HuH-7 (cell line): ENCODE measurements at places on chromosomes 12 and 14.

DNA sequence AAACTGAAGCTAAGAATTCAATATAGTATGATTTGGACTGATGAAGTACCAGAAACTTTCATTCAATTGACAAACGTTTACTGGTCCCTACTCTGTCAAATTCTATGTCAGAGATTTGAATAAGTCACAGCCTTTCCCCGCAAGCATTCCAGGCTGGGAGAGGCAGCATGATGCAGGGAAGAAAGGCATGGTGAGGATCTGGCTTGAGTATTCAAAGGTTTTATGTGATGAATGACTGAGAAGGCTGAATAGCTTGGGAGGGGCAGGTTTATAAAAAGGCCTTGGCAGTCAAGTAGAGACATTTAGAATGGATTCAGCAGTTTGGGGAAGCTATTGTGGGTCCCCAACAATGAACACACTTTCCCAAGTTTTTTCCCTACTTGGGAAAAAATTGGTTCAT, 431.8 kb downstream of the DPF3 start:
- DNase-seq: no peak

- no peak for DNase-seq
Measured at GRCh38 chr14:35122696-35123387, 490 bp downstream of the PRORP start.

GRCh38 chr12:66915306-66915904, 236.5 kb upstream of the GRIP1 start:
- DNase-seq: no peak

GRCh38 chr14:67269298-67270060, 28.2 kb downstream of the PALS1 start:
- DNase-seq: no peak

GRCh38 chr12:44875954-44876543, at the start of gene NELL2:
Gene NELL2 (minus strand): TSS chr12:44876315. CDS start chr12:44875869, 446 bp downstream.
- peak; percentile 55 for DNase-seq

DNA sequence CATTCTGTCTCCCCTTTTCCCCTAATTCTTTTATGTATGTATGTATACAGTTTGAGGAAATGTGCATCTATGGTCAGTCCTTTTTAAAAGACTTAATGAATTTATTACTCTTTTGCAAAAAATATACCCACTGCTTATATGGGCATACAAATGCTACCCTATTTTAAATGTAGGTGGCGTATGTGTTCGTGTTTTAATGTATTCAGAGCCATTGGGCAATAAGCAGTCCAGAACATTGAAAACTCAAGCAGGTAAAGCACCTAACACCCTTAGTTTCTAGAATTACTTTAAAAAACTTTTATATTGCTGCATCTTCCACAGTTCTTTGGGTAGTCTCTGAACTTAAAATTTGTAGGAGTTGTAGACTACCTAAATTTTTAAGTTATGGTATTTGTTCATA, 42.6 kb upstream of the A2ML1 start:
- DNase-seq: no peak

GRCh38 chr14:73237786-73238423, 599 bp downstream of the PAPLN start:
- DNase-seq: peak; percentile 61

DNA sequence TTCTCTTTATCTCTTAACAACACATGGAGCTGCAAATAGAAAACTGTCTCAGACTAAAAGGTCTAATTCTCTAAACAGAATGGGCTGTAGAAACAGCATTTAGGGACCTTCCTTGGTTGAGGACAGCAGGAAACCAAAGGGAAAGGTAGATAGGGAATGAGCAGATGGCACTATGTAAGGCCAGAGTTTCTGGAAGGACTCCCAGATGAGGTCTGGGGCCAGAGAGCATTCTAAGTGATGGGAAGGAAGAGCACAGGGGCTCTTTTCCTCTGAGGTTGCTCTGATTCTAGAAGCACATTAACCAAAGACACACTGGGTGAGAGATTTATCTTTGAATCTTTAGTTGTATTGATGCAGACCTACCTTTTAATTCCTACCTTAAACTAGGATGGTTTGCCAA, 79.4 kb downstream of the TPH2 start:
- no peak for DNase-seq

DNA sequence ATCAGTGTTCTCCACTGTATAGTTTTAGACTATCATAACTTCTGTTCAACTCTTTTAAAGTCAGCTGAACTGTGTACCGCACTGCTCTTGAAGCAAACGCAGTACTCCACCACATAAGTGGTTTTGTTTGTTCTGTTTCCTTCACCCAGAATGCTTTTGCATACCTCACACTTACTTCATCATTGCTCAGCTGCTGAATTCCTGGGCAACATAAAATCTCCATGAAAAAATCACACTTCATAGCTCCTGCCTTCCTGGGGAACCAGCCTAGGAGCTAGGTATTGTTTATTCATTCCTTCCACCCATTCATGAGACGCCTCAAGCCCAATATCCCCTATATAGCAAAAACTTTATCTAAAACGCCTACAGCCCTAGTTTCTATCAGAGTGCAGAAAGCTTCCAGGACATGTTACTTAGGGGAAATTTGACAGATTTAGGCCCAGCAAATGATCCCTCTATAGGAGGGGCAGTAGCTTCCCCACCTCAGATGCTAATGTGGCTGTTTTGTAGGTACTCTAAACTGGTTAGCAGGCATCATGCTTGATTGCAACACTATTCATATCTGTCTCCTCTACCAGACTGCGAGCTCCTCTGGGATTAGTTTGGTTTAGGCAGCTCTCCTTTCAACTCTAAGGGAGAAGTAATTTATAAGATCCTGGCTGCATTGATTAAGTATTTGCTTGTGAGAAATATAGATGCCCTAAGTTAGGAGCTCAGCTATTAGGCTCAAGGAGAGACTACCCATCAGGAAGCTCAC, 44.5 kb downstream of the LRRC9 start:
- DNase-seq: no peak

- no peak for DNase-seq
Measured at GRCh38 chr14:87013583-87013982, 979.4 kb downstream of the GALC start.

- DNase-seq: no peak
Measured at GRCh38 chr14:65351493-65352194, 60.9 kb upstream of the FUT8 start.

DNA sequence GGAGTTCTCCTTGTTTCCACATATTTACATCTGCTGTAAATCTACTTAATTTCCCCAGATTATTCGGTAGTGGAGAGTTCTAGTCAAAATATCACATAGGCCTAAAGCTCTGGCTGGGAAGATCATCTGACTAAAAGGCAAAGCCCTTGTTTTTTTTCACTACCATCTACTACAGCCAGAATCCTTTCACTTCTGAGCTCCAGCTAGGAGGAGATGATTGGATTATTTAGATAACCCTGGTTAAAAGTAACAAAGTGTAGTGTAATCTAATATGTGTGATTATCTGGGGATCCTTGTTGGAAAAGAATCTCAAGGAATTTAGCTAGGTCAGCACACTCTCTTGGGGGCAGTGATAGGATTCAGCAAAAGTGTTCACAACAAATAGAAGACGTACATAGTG, 125.4 kb downstream of the DYRK2 start:
- no peak for DNase-seq

GRCh38 chr14:54730156-54730961, 163.4 kb downstream of the SAMD4A start:
- DNase-seq: no peak

GRCh38 chr12:14981049-14981448, 8.2 kb downstream of the PDE6H start:
- DNase-seq: no peak

DNA sequence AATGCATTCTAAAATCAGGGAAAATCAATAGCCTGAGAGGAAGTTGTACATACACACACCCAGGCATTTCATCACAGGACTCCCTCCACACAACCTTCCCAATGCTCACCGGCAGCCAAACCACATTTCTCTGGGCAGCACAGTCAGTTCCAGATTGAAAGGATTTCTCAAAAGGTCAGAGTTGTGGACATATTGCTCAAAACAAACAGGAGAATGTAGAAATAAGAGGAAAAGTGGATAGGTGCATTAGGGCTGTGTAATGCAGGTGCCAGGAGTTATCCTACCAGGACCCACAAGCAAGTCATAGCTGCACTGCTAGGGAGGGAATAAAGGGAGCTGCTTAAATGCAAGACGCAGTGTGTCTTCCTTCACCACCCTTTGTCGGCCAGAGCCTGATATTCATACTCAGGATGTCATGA, 62.9 kb downstream of the GCH1 start:
- peak; percentile 51 for DNase-seq

GRCh38 chr12:70609739-70610491, 27.3 kb downstream of the PTPRB start:
- peak; percentile 54 for DNase-seq

GRCh38 chr12:1836854-1837421, 16.6 kb downstream of the LRTM2 start:
- no peak for DNase-seq

GRCh38 chr14:36020120-36021029, 156.1 kb downstream of the PTCSC3 start:
- DNase-seq: no peak

GRCh38 chr12:76711241-76711640, 52.7 kb upstream of the ZDHHC17 start:
- DNase-seq: no peak

- peak; percentile 88 for DNase-seq
Measured at GRCh38 chr12:132614861-132615578, 3.6 kb upstream of the P2RX2 start.

DNA sequence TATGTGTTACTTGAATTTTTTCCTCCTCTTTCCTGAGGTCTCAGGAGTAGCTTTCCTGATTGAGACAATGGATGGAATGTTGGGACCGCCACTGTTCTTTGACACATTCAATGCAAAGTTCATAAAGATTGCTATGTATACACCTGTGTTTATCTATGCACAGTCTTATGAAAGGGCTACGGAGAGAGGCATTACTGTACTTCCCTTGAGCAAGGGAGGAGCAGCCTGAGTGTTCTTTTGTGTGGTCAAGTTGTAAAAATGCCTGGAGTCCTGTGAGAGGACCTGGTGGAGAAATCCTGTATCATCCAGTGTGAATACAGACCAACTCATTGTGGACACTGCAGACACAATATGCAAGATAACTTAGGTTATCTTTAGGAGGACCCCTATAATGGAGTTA, 1.2 kb downstream of the SRGAP1 start:
- peak; percentile 46 for DNase-seq

- DNase-seq: no peak
Measured at GRCh38 chr14:100107236-100107635, 42.0 kb downstream of the EVL start.

- DNase-seq: no peak
Measured at GRCh38 chr12:52975820-52976573, 27.1 kb downstream of the KRT18 start.

DNA sequence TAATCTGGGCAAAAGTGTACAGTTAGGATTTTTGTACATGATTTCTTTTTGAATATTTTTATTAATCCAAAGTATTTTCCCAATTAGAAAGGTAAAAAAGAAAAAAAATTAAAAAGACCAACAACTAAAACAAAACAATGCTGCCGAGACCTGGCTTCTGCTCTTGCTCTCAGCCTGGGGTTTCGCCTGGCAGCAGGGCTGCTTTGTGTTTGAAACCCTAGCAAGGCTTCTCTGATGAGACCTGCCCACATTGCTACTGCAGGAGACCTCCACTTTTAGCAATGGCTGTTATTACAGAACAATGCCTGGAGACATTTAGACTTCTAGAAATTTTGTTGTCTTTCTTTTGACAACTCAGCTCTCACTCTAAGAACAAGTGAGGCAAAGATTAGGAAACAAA, 1153.0 kb upstream of the TMEM132C start:
- no peak for DNase-seq

DNA sequence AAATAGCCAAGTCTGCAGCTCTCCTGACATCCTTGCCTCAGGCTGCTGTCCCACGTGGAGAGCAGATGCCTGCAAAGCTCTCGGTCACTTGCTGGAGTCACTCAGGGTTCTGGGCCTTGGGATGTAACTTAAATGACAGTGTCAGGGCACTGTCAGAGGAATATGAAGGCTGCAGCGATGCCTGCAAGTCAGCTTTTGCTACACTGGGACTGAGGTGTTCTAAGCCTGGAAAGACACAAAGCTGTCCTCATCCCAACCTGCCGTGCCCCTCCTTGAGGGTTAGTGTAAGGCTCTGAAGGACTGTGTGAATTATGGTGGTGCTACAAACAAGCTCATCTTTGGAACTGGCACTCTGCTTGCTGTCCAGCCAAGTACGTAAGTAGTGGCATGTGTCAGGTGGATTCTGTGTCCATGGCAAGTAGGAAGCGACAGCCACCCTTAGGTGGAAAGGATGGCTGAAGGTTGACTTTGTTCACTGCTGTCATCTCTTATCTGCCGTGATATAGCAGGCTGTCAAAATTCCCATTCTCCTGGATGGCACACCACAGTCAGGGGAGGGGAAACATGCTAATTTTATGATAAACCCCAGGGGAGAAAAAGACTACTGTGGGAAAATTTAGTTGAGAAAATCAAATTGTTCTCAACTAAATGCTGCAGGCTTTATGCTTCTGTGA, 79.9 kb downstream of the DAD1 start:
- DNase-seq: no peak

DNA sequence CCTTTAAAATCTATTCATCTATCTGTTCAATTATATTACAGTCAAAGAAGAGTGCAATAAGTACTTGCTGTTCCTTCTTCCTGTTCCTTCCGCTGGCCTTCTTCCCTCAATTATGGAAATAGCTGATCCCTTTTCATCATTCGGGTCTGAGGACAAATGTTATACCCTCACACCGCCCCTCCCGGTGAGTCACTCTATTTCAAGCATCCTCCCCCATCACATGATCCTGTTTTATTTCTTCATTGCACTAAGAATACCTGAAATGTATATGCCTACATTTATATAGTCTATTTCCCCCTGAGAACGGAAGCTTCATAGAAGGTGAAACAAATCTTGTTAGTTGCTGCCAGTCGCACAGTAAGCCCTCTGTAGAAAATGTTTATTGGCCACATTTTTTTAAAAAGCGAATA, 2.5 kb downstream of the SLC38A1 start:
- DNase-seq: no peak
